Activated effector memory CD4-positive, alpha-beta T cell treated with Interleukin-2 at 50 U/mL for 16 hours (primary cell): ENCODE measurements at places on chromosomes 16 and 17.

- no peak for DNase-seq
These were observed 6.2 kb downstream of the FOXK2 start for GRCh38 chr17:82525712-82526111.

DNA sequence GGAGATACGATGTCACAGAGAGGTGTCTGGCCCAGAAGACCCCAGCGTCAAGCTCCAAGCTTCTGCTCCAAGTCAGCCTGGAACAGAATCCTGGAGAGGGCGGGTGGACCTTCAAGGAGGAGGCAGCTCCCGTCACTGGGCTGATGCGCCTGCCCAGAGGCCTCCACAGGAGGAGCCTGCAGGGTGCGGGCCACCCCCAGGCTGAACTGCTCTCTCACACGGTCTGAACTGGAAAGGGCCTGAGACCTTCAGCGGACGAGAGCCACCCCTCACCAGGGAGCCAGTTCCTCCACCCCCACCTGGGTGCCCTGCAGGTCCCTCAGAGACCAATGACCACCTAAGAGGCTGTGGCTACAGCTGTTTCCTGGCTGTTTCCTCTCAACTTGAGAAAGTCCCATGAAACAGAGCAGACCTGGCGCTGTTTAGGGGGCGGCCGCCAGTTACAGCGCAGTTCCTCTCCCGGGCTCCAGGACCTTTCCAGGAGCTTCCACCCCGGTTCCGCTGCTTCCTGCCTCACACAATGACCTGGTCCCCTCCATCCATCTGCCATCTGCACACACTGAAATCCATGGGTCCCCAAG is 36.0 kb upstream of the KLHDC4 start:
- no peak for DNase-seq

DNA sequence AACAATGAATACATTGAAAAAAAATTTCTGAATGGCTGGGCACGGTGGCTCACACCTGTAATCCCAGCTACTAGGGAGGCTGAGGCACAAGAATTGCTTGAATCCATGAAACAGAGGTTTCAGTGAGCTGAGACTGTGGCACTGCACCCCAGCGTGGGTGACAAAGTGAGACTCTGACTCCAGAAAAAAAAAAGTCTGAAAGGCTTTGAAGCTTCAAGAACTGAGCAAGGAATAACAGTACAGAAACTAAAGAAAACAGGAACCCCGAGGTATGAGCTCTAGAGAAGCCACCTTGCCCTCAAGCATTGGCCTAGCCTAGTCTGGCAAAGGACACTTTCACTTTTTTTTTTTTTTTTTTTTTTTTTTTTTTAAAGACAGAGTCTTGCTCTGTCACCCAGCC is 45.0 kb downstream of the TEX2 start:
- DNase-seq = no peak

GRCh38 chr17:29163563-29163962 is 16.6 kb downstream of the MYO18A start:
- DNase-seq = no peak

DNA sequence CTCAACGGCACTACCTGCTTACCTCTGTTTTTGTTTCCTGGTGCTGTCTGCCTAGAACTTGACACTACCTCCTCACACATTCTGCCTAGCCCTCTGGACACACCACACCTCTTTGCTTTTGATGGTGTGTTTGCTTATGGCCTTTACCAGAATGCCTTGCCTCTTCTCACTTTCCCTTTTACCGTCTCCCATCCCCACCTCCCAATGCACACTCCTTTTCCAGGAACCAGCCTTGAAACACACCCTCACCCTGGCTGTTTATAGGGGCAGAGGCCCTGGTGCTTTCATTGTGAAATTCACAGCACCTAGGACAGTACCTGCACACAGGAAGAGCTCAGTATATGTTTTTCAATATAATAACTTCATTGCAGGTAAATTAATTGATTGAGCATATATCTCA is 56.2 kb downstream of the MAP2K6 start:
- DNase-seq = no peak

DNA sequence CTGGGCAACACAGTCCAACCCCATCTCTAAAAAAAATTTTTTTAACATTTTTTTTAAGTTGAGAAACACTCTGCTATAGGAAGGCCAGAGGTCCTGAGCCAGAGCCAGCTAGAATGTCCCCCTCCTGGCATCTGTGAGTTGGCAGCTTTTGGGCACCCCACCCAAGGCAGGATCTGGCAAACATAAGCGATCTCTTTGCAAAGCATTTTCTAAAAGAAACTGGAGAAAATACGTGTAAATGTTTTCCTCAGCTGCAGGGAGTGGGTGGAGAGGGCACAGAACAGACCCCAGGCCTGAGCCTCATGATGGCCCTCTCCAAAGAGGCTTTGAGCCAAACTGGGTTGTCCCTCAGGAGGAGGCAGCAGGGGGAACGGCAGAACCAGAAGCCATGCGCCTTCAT is 11.7 kb downstream of the CAVIN1 start:
- DNase-seq = no peak

- DNase-seq = no peak
These were observed 249.2 kb downstream of the HAPSTR1 start for GRCh38 chr16:9340526-9341256.

DNA sequence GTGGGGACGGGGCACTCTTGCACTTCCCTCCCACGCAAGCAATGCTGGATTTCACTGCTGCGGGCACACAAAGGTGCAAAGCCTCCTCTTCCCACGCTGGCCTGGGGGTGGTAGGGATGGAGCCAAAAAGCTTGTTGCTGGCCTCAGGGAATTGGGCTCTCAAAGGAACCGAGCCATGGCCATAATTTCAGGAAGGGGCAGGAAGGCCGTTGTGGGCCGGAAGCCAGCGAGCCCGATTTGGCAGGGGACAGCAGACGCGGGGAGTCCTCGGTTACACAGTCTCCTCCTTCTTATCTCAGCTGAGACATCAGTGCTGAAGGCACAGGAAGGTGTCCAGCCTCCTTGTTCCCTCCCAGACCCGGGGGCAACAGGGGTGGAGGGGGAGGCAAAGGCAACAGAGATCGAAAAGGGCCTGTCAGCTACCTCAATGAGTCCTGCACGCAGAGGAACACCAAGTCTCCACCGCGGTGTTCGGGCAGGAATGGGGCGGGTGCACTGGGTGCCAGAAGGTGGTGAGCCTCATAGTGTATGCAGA is 59.5 kb downstream of the SLFN11 start:
- DNase-seq = no peak

GRCh38 chr17:1512351-1512750 is 4.1 kb downstream of the INPP5K start:
- no peak for DNase-seq

DNA sequence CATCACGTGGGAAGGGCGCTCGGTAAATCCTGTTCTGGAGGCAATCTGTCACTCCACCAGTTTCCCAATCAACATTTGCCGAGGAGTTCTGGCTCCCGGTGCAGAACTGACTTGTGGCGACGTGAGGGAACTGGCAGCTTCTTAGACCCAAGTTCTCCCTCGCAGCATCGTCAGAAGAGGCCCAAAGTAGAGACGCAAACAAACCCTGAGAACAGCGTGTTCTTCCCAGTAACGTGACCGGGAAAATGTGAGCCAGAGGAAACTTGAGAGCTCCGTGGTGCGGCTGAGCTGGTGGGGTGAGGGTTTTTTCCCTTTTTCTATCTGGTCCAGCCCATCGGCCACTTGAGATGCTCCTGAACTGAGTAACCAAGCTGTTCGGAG is 158.9 kb upstream of the CACNG5 start:
- no peak for DNase-seq
